ENCODE measurements at places on chromosomes 7 and 10. TPM values are rescaled to one million over a fixed set of nuclear protein-coding genes. Genes with fewer than 3 reads are reported as not detected.

- no peak for DNase-seq
Observed at GRCh38 chr10:89332123-89332633, 4.4 kb downstream of the IFIT3 start.

- DNase-seq: no peak
Observed at GRCh38 chr7:70456719-70457118, 675.2 kb upstream of the GALNT17 start.

- DNase-seq: peak; percentile 88
Observed at GRCh38 chr10:71840177-71840957, 10.7 kb downstream of the PSAP start.

DNA sequence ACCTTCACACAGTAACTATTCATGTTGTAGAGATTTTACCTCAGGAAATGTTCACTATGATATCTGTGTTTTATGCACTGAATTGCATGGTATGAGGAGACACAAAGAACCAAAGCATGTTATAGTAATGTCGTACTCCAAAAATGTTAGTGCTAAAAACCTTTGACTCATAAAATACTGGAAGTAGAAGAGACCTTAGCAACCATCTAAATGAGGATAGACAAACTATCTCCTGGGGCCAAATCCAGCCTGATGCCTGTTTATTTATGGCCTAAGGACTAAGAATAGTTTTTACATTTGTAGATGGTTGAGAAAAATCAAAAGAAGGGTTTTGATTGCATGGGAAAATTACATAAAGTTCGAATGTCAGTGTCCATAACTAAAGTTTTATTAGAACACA is 535.1 kb downstream of the INHBA start:
- DNase-seq: no peak

GRCh38 chr10:113071446-113071845 is 121.4 kb downstream of the TCF7L2 start:
- no peak for DNase-seq

DNA sequence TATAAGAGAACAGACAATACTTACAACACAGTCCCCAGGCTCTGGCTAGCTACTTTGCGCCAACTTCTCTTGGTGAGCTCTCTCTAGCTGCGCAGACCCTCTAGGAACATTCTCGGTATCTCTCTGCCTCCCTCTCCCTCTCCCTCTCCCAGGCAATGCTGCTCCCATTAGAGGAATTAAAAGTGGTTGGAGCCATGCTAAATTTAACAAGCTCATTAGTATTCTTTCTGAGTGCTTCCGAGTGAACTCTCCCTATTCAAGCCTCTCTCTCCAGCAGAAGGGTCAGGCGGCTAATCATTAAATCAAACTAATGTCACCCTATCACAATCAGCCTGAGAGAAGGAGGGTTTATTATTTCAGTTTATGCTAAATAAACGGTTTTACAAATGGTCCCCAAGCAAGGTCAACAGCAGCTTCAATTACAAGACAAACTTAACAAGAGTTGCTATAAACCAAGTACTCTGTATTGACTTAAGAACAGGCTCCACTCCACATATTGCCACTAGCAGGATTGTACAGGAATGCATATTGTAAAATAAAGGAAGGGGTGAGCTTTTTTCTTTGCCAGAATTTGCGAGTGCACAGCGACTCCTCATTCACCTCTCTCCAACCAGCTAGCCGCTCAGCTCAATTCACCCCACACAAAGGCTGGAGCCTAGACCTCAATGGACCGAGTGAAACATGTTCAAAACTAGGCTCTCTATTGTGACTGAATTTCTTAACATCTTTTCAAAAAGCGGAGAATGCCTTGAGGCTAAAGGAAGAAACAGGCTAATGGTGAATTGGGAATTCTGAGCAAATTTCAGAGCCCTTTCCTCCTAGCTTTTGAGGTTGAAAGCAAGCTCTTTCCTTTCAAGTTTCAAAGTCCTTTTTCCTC is 84.4 kb downstream of the GLI3 start:
- DNase-seq: peak; percentile 83

DNA sequence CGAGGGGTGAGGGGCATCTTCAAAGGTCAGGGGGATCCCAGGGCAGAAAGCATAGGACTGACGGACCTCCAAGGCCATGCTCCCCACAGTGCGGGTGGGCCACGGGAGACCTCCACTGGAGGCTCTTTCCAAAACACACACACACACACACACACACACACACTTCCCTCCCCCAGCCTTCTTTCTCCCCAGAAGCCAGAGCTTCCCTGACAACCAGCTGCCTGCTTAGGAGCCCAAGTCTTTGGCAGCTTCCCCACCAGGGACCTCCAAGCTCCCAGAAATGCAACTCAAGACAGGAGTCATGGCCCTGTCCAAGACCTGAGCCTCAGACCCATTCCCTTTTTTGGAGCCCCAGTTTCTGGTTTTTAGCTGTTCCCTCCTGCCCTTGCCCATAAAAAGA is 710 bp upstream of the C10orf105 start:
- DNase-seq: no peak

- DNase-seq: no peak
Observed at GRCh38 chr7:151051108-151051507, 2.8 kb downstream of the ASIC3 start.

DNA sequence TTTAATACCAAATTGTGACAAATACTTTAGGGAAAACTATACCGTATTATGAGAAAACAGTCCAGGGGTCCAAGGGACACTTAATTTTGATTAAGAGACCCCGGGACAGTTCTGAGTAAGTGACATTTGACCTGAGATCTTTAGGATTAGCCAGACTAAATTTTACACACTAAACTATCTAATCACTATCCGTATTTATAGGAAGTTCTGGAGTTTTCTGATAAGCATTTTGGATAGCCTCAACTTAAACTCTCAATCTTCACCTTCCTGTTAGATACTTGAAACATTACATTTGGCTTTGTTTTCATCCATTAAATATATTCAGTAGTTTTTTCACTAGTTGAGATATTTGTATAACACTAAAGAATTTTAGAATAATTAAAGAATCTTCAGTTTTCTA is 5.4 kb downstream of the PIK3CG start:
- DNase-seq: no peak

DNA sequence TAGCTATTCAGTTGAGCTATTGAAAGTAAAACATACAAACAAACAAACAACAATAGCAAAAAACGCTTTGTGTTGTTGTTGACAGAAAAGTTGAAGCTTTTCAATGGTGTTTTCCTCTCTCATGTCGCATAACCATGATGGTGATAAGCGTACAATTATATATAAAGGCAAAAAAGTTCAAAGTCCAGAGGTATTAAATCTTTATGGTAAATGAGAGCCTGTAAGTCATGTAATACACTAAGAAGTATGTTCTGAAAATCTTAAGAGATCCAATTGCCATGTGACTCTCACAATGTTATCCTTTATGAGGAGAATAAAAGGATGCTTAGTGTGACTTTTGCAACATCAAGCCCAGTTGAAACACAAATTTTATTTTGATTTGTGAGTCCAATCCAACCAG is 93.9 kb downstream of the PPP1R9A start:
- DNase-seq: no peak

GRCh38 chr10:50648935-50649227 is 25.1 kb upstream of the SGMS1 start:
- DNase-seq: no peak

DNA sequence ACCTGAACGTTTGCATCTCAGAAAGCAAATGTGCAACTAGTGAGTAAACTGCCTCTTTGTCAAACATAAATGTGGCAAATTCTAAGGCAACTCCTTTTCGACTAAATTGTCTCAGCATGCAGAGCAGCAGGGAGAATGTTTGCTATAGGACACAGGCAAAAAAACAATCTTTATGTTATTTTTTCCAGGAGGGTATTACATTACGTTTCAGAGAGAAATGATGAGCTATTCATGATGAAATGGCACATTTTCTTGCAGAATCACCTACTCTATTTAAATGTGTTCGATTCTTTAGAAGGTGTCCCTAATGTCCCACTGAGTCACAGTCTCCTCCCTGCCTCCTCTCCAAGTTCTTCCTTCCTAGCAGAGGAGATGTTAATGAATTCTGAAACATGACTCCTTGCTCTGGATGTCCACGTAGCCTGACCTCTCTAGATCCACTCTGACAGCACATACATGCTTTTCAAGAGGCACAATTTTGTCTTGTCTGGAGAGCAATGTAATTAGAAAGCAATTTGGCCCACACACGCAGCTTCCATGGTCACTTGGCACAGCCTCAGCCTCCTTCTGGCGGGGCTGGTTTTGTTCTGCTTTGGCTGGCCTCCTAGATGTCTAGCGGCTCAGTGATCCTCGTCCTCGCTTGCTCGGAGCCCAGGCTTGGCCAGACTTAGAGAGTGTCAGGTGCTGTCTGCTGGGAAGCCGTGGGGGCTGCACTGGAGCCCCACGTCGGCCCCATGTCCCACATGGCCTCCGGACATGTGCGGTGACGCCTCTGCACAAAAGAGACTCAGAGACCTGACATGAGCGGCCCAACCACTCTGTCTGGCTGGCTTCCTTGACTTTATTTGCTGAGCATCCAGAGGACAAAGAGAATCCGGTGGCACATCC is 125.7 kb upstream of the ZNF438 start:
- no peak for DNase-seq

DNA sequence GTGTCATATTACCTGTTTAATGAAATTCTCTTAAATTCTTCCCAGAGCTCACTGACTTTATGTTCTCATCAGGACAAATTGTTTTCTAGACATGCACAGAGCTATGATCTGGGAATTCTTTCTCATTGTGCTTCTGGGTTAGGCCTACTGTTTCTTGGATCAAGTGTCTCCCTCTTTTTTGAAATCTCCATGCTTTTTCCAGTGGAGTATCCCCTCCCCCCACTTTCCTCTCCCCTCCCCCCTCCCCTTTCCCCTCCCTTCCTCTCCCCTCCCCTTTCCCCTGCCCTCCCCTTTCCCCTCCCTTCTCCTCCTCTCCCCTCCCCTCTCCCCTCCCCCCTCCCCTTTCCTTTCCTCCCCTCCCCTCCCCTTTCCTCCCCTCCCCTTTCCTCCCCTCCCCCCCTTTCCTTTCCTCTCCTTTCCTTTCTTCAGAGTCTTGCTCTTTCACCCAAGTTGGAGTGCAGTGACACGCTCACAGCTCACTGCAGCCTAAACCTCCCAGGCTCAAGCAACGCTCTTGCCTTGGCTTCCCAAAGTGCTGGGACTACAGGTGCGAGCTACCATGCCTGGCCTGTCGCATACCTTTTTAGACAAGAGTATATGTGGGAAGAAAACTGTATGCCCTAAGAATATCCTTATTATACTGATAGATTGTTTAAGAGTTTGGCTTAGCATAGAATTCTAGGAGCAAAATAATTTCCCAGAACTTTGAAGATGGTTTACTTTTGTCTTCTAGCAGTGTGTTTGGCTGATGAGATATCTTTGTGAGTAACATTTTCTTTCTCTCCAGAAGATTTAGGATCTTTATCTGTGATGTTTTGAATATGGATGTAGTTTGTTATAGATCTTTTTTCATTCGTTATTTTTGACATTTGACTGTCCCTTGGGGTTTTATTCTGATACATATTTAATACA is 2.5 kb downstream of the DYNC2I1 start:
- no peak for DNase-seq

GRCh38 chr10:108241166-108241565 is 1076.7 kb upstream of the SORCS1 start:
- no peak for DNase-seq

GRCh38 chr7:5704534-5704922 is 76.9 kb downstream of the RNF216 start:
- peak; percentile 78 for DNase-seq

- DNase-seq: no peak
Observed at GRCh38 chr10:3652886-3653285, 132.1 kb downstream of the KLF6 start.

DNA sequence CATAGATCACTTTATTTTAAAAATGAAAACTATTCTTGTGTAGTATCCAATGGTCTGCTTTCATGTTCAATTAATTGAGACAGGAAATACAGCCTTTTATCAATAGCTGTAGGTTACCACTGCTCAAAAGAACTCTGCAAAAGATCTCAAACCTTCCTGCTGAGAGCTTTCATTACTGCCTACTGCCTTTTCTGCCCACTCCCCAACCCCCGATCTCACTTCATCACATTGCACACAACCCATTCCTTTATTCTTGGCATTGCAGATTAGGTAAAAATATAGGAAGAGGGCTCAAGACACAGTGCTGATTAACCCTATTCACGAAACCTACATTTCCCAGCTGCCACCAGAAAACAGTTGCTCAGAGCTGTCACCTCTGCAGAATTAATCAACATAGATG is 171.4 kb downstream of the BTAF1 start:
- DNase-seq: no peak

- no peak for DNase-seq
Observed at GRCh38 chr7:132059141-132059540, 502.7 kb upstream of the PODXL start.

DNA sequence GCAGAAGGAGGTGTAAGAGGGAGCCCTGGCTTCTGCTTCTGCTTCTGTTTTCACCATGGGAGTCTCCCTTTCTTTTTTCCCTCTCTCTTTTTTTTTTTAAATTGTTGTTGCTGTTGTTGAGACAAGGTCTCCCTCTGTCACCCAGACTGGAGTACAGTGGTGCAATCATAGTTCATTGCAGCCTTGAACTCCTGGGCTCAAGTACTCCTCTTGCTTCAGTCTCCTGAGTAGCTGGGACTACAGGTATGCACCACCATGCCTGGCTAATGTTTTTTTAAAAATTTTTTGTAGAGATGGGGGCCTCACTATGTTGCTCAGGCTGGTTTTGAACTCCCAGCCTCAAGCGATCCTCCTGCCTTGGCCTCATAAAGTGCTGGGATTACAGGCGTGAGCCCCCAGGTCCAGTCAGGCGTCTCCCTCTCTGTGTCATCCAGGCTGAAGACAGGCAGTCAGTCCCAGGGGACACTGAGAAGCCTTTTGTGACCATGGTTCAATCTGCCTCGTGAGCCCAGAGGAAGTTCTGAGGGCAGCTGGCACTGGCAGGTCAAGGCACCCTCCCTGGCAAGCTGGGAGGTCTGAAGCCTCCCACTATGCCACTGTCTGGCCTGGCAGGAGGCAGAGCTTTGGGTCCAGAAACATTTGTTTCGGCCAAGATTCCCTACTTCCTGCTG is 33.6 kb upstream of the NPFFR1 start:
- no peak for DNase-seq

DNA sequence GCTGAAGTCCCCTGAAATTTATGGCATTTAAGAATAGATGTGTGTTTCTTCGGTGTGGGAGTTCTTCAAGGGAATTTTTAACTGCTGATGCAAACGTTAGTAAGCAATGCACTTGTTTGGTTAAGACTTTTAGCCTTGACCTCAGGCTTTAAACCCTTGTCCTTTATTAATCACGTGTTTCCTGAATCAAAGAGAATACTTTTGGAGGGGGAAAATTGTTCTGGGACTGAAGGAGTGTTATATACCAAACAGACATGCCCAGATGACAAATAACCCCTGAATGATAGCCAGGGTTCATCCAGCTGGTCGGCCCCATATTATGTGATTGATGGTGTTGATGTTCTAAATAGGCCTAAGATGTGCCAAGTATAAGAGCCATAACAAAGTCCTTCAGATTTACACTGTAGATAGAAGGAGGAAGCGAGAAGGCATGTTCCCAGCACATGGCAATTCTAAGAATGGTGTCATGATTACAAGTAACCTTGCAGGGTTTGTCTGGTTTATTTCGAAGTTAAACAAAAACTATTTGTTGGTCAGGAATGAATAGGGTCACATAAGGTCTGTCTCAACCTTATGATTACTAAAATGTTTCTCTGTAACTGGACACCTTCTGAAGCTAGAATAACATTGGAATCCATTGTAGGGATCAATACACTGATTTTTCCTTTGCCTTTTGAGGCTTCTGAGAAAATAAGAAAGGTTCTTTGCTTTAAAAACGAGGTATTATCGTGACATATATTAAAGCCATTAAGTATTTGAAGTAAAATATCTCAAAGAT is 124.2 kb upstream of the SEM1 start:
- peak; percentile 37 for DNase-seq

The HOXA3 gene
- 42.4 TPM for polyA plus RNA-seq

The NCF1 gene
- 2.2 TPM for polyA plus RNA-seq

The HKDC1 gene
- polyA plus RNA-seq: 15.3 TPM

The MARCHF5 gene
- 68.0 TPM for polyA plus RNA-seq

The WNT8B gene
- polyA plus RNA-seq: 0.92 TPM

The HOXA10 gene
- polyA plus RNA-seq: 140 TPM
